Spinal cord (tissue), 10 donors: ENCODE measurements at places on chromosomes 5 and 9.
A peak's percentile ranks its signal among the peaks of the same experiment; 100 is the strongest.

- no peak for DNase-seq
These were observed 28.4 kb downstream of the PRRC2B start for GRCh38 chr9:131422241-131422792.

GRCh38 chr9:109409773-109410397 is 88.2 kb downstream of the PTPN3 start:
- DNase-seq, result no peak

- DNase-seq, result no peak
These were observed 143.2 kb upstream of the ANKH start for GRCh38 chr5:15014809-15015208.

- no peak for DNase-seq
These were observed 262.5 kb upstream of the C9orf72 start for GRCh38 chr9:27835746-27836145.

- peak; percentile 68 for DNase-seq
These were observed 29.7 kb downstream of the GTF3C4 start for GRCh38 chr9:132699956-132700355.

GRCh38 chr5:156015137-156015536 is 311.8 kb upstream of the SGCD start:
- no peak for DNase-seq

- DNase-seq, result peak; percentile 40
These were observed 236.2 kb downstream of the TLE4 start for GRCh38 chr9:79807971-79808370.

DNA sequence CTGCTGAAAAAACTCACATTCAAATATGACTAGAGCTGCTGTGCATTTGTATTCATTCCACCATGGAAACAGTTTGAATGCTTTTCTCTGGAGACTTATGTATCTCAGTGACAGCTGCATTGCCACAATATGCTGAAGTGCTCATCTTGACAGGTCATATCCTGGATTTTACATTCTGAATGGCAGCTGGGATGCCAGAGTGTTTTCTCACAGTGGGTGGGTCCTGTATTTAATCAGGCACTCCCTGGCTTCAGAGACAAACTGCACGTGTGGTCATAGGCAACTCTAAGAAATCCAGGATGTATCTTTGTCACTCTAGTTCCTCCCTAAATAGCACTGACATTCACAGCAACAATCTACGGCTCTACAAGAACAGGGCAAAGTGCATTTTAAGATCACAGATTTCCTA is 75.6 kb downstream of the ST8SIA4 start:
- DNase-seq, result no peak

GRCh38 chr5:178207183-178207916 is 3.0 kb downstream of the HNRNPAB start:
- no peak for DNase-seq

DNA sequence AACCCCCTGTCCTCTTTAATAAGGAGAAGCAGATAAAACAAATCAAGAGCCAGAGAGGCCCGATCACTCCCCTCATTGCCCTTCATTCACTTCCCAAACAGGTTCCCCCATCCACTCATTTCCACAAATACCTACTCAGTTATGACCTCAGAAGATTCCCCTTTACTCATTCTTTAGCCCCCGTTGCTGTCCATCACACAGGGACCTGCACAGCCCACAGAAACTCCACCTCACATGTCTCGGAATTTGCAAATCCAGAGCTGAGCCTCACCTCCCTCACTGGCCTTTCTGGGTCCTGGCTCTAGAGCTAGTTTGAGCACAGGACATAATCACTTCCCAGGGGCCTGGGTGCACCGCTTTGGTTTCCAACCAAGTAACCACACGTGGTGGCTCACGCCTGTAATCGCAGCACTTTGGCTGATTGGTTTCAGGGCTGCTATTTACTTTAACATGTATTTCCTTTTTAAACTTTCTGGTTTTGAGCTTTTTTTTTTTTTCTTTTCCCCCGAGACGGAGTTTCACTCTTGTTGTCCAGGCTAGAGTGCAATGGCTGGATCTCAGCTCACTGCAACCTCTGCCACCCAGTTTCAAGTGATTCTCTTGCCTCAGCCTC is 17.8 kb downstream of the ATP6V0E1 start:
- no peak for DNase-seq

DNA sequence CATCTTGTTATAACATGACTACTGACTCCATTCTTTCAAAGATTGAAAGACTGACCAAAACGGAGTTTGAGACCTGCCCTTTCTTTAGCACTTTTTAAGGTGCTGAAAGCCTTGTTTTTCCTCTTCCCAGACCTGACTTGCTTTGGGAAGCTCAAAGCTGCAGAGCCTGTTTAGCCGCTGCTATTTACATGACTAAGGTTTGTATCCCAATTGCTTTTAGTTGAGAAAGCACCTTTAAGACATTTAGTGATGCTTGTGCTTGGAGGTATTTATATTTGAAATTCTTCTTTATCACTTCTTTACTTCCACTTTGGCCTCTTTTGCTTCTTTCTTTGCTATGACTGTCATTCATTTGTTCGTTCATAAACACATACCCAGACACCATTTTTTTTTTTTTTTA is 182.6 kb upstream of the ELL2 start:
- DNase-seq, result no peak

- no peak for DNase-seq
These were observed 7.2 kb downstream of the TLE1 start for GRCh38 chr9:81682177-81682576.

DNA sequence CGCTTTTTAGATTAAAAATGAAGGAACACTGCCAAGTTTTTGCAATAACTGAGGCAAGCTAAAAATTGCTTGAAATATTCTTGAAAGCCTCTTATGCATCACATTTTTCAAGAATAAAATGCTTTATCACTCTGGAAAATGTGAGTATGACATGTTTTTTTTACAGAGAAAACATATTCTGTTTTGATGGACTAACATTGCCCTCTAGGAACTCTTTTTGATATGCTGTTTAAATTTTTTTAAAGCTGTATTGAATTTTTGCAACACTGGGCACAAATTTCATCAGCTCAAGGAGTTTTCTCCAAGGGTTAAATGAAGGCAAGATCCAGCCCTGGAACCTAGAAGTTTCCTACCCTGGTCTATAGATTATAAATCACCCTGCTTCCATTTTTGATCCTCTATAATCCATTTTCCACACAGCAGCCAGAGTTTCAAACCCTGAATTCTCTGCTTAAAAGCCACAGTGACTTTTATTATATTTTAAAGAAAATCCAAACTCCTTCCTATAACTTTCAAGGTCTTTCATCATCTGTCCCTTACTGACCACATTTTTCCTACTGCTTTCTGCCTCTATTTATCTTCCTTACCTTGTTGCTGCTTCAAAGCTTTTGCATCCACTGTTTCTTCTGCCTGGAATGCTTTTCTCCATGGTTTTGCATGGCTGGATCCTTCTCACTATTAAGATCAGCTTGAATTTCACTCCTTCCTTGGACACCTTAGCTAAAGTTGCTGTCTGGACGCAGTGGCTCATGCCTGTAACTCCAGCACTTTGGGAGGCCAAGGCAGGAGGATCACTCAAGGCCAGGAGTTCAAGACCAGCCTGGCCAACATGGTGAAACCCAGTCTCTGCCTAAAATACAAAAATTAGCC is 60.9 kb downstream of the IL31RA start:
- no peak for DNase-seq
